Cardiac muscle cell (in vitro differentiated cells and primary cell): ENCODE measurements at places on chromosomes 12 and 14. TPM values are rescaled to one million over a fixed set of nuclear protein-coding genes. Genes with fewer than 3 reads are reported as not detected.

GRCh38 chr14:102939329-102939728 is 16.9 kb downstream of the AMN start:
- DNase-seq: no peak

DNA sequence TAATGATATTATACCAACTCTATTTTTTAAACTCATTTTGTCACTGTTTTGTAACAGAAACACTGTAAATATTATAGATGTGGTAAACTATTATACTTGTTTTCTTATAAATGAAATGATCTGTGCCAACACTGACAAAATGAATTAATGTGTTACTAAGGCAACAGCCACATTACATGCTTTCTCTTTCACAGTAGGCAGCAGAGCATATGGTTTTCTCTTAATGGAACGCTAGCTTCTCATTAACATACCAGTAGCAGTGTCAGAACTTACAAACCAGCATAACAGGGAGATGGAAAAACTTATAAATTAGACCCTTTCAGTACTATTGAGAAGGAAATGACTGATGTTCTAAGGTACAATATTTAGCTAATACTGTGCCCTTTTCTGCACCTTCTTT is 398.8 kb downstream of the PRKD1 start:
- no peak for DNase-seq

GRCh38 chr12:100249941-100250340 is 16.9 kb downstream of the DEPDC4 start:
- DNase-seq: no peak

DNA sequence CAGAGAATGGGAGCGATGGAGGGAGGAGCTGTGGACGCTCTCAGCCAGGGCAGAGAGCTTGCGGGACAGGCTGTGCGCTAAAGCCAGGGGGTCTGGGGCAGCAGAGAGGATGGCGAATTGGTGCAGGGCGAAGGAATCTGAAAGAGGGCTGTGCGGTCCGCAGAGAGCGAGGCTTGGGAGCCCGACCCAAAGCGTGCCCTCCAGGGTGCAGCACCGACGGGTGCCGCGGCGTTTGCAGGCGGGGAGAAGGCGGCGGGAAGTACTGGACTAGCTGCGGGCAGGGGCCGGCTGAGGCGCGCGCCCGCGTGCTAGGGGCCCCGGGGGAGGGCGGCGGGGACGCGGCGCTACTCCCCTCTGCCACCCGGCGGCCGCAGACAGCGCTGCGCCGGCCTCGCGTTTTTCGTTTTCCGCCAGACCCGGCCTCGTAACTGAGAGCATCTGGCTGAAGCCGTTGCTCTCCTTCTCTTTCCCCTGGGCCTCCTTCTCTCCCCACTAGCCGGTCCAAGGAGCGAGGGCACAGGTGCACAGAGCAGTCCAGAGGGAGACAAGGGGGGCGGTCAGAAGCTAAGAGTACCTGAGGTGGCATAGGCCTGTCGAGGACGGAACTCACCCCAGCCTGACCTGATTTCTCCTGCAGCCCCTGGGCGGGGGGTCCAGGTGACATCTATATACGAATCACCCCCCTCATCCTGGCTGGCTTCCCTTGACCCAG is 24.9 kb downstream of the SLC6A12 start:
- DNase-seq: peak; percentile 85

DNA sequence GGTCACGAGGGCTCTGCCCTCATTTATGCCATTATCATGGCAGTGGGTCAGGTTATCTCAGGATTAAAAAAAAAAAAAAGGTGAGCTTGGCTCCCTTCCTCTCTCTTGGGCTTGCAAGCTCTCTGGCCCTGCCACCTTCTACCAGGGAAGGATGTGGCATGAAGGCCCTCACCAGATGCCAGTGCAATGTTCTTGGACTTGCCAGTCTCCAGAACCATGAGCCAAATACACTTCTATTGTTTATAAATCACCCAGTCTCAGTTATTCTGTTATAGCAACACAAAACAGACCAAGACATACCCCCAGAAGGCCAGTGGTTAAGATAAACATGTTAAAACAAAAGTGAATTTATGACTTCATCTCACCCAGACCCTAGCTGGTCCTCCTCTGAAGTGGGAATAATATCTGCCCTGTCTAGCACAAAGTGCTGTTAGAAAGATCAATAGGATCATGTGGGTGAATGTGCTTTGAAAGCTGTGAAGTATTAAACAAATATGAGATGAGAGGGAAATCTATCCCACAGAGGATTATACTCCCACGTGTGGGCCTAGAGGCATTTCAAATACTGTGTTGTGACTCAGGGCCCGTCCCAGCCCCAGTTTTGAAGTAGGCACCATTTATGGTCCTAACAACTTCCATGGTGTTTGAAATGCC is 88.6 kb downstream of the NINJ2 start:
- no peak for DNase-seq

DNA sequence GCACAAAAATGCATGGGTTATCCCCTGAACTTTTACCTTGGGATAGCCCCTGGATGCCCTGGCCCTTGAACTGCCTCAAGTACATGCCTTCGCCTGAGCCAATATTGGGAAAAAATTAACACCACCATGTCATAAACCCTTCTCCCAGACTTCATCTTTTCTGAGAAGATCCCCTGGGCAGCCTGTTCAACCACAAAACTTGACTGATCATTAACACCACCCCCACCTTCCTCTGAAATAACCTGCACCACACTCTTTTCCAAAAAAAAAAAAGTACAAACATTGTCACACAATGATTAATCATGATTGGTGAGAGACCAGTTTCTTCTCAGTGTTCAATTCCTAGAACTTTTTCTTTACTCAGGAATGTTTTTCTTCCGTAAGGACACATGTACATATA is 217.9 kb downstream of the PAX9 start:
- DNase-seq: no peak

PDZRN4 gene
- 4.9 and 5.0 TPM in 2 replicates for total RNA-seq

DNA sequence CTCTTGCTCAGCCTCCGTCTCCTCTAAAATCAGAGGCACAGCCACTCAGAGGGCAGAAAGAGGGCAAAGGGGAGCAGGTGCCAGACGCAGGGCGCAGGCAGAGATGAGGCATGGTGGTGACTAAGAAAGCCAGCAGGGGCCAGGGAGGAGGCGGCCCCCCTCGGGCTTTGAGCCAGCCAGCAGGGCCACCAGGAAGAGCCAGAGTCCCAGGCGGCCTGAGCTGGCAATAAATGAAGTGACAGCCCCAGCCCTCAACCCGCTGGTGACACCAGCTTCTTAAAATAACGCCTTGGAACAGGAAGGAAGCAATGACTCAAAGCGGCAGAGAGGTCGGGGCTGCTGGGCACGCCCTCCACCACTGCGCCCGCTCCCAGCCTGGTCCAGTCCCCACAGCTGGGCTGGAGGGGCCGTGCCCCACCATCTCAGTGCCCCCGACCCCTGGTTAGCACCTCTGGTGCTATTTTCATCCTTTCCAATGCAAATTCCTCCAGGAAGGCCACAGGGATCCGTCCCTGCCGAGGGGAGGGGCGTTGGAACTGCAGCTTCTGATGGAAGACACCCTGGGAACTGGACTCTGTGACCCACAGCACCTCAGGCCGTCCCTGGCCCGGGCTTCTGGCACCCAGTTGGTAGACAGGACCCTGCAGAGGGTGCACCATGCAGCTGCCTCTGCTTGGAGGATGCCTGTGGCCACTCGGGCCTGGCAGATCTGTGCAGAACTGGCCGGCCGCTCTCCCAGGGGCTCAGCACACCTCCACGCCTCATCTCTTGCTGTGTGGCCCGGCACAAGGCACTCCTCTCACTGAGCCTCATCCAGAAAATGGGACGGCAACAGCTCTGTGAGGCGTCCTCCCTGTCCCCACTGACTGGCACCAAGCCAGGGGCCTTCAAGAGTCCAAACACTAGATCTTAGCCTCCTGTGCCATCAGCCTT is 113.7 kb downstream of the NCOR2 start:
- peak; percentile 70 for DNase-seq

NKX2-1 gene
- not detected in 2 replicates for total RNA-seq
